Stimulated activated effector memory CD8-positive, alpha-beta T cell treated with anti-CD3 and anti-CD28 coated beads, Interleukin-12 subunit alpha, Interleukin-12 subunit beta, amount 100 ng/mL, for 72 hours (primary cell): ENCODE measurements at places on chromosomes 4 and X.

DNA sequence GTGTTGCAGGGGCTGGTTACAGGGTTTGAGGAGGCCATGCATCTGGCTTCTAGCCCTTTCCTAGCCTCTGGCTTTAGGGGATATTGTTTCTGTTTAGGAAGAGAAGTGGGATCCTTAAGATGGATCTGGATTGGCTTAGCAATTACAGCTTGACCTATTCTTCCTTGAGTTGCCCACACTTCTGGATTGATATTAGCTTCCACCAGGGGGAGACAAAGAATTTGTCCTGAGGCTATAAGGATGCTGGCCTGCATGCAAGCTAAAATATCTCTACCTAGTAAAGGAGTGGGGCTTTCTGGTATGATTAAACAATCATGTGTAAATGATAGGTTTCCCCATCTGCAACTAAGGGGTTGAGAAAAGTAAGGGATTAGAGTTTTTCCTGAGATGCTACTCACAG, 117.2 kb downstream of the TEX13C start:
- DNase-seq, result no peak

GRCh38 chrX:17425136-17425535, 50.1 kb downstream of the NHS start:
- DNase-seq, result no peak

DNA sequence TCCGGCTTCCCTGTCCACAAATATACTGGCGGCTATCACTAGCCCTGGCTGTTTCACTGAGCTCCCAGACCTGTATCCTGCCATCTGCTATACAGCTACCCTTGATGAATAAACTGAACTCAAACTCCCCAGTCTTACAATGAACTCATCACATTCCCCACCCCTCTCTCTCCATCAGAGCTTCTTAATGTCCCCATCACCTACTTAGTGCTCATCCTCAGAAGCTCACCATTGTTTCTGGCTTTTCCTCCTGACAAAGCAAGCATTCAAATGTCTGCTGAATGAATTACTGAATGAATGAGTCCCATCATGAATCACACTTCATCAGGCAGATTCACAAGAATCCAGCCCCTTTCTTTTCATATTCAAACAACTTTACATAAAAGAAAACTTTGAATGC, 5.7 kb upstream of the DGAT2L6 start:
- no peak for DNase-seq

DNA sequence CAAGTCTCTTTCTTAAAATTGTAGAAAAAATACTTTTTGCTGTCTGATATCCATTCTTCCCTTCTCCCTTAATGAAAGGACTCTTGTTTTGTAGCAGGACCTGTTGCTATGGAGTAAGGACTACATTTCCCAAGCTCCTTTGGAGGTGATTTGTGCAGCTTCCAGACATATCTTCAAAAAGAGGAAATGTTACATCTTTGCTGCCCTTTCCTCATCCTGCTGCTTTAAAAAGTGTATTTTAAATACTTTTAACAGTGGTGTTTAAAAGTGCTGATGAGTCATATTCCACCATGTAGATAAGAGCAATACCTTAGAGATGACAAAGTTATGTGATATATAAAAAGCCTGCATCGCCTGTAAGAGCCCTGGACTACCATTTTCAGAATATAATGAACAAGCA, 98.7 kb downstream of the CFAP299 start:
- no peak for DNase-seq

- no peak for DNase-seq
Measured at GRCh38 chr4:7391637-7392437, 42.9 kb downstream of the PSAPL1 start.

DNA sequence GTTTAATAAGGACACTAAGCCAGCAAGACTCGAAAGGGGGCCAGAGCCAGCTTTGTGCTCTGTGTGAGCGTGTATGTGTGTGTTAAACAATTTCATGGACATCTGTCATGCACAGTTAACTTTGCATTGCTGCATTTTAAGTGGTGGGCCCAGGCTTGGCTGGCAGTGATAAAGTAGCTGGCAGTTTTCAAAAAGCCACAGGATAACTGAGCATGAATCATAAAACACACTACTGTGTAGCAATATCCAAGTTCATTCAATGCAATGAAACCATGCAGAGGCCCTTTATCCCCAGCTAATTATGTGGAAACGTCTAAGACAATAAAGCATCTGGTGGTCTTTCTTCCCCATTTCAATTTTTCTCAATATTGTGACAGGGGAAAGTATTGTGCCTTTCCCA, 132.9 kb downstream of the NKX6-1 start:
- no peak for DNase-seq

DNA sequence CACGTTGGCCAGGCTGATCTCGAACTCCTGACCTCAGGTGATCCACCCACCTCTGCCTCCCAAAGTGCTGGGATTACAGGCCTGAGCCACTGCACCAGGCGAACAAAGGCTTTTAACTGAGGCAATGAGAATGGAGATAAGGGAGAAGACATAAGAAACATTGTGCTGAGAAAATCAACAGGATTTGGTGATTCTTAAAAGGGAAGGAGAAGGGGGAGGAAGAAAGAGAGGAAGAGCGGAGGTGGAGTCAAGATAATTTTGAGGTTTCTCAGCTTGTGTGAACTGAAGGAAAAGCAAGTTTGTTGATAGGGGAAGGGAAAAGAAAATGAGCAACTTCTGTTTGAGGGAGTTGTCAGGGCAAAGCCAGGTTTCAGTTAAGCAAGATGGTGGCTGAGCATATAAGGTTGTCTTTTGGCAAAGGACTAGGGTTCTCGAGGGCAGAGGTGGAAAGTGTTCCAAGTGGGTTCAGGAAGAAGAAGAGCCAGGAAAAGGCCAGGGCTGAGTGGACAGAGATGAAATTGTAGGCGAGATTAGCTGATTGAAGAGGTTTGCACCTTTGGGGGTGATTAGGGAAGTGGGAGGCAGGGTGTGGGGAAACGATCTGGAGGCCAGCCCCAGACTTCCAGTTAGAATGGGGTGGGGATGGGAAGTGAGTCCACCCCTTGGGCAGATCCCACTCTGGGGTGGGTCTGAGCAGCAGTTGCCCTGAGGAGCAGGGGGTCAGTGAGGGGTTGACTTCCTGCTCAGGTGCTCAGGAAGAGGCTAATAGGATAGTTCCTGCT, 7.8 kb downstream of the DOCK11 start:
- no peak for DNase-seq

GRCh38 chrX:24777660-24778059, 83.9 kb downstream of the POLA1 start:
- DNase-seq, result no peak

GRCh38 chrX:71504346-71504745, 28.6 kb upstream of the OGT start:
- DNase-seq, result no peak

DNA sequence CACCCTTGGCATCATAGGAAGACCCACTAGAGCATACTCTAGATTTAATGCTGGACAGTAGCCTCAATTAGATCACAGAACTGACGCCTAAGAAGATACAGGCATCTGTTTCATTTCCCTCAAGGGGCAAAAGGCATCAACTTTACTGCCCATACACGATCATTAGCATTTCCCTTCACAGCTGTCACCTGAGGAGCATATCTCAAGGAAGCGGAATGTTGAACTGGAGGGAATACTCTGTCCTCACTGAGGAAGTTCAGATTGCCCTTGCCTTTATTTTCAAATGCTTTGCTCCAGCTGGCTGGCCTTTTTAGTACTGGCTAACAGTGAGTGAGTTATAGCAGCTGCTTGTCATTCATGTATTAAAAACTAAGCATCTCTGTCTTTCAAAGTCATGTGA, 508.4 kb upstream of the GALNT7 start:
- DNase-seq, result no peak

- no peak for DNase-seq
Measured at GRCh38 chrX:85026170-85026569, 22.5 kb downstream of the APOOL start.

DNA sequence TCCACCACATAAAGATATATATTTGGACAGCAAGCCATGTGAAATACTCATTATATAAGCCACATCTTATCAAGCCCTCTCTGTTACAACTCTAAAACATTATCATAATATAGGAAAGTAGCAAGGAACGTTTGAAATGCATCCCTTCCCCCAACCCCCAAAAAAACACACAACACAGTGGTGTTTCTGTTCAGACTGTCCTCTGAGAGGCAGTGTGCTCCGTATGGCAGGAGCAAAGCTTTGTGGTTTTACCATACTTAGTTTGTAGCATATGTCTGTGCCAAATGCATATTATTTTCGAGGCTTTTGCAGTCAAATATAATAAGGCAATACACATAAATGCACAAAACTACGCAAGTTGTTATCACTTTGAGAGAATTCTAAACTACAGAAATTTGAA, 194.2 kb downstream of the RAPGEF2 start:
- DNase-seq, result no peak

- DNase-seq, result peak; percentile 57
Measured at GRCh38 chr4:142846729-142847596, 862 bp upstream of the INPP4B start.

GRCh38 chr4:173398779-173399415, at the start of gene SCRG1:
Gene SCRG1, minus strand, starts transcription at chr4:173399116. Its CDS starts 7,702 bp downstream, at chr4:173391414.
- no peak for DNase-seq

DNA sequence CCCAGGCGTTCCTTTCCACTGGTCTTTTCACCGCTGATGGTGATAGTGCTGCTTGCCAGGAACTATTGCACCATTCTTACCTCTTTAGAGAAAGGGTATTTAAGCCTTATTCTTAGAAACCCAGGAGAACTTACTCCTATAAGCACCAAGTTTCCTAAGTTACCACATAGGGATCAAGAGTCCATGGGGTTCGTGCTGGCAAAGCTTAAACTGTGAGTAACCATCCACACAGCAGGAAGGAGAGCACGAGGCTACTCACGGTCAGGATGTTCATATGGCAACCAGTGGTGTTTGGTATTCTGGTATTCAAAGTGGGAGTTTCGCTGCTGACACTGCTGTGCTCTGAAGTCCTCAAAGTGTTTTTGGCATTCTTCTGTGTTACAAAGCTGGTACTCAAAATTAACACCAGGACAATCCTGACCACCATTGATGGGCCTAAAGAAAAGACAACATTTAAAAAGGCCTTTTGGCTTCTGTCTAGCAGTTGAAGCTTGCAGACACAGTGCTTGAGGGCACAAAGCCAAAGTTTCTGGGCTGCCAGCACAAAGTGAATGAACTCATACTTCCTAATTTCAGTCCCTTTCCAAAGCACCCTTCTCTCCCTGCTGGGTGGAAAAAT, 256.9 kb downstream of the ADAMTS3 start:
- no peak for DNase-seq

GRCh38 chr4:20217521-20217920, 34.2 kb upstream of the SLIT2 start:
- DNase-seq, result no peak

DNA sequence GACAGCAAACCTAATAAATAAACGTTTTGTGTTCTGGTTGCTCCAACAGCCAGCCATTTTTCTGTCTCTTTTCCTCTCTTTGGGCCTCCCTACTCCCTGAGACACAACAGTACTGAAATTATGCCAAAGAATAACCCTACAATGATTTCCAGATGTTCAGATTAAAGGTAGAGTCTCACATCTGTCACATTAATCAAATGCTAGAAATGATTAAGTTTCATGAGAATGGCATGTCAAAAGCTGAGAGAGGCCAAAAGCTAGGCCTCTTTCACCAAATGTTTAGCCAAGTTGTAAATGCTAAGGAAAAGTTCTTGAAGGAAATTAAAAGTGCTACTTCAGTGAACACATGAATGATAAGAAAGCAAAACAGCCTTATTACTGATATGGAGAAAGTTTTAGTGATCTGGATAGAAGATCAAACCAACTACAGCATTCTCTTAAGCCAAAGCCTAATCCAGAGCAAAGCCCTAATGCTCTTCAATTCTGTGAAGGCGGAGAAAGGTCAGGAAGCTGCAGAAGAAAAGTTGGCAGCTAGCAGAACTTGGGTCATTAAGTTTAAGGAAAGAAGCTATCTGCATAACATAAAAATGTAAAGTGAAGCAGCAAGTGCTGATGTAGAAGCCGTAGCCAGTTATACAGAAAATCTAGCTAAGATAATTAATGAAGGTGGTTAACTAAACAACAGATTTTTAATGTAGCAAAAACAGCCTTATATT, 182.1 kb upstream of the NUDT6 start:
- DNase-seq, result no peak

DNA sequence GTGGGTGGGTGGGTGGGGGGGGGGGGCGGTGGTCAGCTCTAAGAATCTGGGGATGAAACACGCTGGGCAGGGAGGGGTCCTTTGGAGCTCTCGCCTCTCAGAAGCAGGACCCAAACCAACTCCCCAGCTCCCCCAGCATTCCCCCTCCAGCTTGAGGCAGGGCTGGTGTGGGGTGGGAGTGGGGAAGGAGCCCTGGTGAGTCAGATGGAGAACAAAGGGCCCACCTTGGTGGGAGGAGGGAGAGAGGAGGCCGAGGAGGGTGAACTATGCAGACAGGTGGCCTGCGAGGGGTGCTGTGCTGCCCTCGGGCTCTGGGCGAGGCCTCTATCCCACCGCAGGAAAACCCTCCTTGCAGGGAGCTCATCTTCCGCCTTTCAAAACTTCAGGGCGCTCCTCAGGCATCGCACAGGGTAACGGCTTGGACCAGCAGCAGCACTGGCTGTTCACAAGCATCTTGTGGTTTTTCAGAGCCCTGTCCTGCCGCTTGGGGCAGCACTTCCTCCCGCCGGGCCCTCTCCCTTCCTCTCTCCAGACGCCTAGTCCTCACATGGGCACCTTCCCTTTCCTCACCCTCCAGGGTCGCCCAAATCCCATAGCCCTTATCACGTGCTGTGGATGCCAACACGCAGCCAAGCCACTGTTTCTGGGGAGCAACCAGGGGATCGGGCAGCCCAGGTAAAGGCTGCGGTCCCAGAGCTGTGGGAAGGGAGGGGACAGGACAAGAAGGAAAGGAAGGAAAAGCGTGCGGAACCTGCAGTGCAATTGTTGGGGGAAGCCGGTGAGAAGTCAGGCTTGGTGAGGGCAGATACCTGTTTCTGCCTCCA, 34.0 kb upstream of the GRPEL1 start:
- peak; percentile 32 for DNase-seq
